Cortex of kidney (tissue), 1 donor: ENCODE measurements at places on chromosomes 5 and 9.

GRCh38 chr5:97127727-97128126, 14.7 kb downstream of the LIX1 start:
- no peak for DNase-seq

DNA sequence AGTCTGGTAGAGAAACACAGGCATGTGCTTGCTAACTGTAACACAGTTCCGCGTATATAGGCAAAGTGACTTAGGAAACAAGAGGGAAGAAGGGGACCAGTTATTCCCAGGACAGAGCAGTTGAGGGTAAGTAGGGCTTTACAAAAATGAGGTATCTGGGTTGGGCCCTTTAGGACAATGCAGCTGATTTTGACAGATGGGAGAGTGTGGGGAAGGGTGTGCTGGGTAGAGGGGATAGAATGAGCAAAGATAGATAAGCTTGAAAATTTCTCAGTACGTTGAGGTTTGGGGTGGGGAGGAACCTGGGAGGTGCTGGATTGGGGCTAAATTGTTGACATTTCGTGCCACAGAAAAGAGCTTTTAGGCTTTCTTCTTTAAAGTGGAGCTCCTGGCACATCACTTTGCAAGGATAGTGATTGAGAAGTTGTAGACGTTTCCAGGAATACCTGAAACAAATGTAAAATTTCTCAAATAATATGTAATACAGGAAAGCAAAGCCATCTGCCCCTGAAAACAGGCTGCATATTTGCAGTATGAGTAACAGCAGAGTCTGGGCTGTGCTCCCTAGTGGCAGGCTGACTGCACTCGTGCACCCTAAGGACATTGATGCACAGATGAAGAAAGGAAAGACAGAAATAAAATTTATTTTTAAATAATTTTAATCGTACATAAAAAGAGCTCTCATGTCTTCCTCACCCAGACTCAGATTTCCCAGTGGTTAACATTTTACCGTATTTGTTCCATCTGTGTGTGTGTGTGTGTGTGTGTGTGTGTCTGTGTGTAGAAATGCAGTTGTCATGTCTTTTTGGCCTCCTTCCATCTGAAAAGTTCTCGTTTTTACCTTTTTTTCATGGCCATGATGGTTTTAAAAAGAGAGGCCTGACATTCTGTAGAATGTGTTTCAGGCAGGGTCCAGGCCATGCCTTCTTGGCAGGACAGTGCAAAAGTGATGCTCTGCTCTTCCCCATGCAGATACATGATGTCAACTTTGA, 144.9 kb upstream of the DMRT1 start:
- DNase-seq = no peak

- DNase-seq = no peak
Measured at GRCh38 chr5:123545506-123545905, 33.5 kb downstream of the CSNK1G3 start.

DNA sequence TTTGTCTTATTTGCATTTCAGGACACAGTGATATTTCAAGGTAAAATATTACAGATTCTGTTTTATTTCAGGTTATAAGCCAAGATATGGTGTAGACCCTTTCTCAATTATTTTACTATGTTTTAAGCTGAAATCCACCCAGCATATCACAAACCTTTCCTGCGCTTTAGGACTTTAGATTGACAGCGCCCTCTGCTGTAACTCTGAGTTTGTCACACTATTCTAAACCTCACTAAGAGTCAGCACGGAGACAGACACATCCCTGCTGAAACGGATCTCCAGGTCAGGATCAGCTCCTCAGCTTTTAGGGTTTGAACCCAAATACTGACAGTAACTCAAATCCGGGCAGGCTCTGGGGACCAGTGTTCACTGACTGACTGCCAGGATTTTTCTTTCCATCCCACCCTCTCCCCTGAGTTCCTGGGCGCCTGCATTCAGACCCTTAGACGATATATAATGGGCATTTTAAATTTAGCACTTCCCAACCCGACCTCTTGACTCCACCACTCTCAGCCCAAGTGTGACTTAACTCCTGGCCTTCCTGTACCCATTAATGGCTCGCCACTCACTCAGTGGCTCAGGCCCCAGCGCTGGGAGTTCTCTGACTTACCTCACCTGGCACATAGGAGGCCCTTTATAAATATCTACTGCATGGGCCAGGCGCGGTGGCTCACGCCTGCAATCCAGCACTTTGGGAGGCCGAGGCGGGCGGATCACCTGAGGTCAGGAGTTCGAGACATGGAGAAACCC, 33.5 kb downstream of the TLX3 start:
- no peak for DNase-seq

DNA sequence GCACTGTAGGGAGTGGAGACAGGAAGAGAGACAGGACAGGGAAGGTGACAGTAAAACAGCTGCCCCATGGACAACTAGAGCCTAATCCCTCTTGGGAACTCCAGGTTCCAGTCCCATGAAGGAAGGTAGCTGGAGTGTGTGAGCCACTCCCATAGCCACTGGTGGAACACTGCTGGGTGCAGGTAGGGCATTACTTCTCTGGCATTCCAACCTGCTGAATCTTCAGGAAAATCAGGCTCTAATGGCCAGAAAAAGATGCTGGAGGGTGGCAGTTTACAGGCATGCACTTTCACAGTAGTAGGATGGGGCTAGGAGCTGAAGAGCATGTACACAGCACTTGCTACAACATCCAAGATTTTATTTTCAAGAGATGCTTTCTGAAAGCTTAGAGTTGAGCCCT, 259.4 kb downstream of the AUH start:
- no peak for DNase-seq
